Upper lobe of right lung (tissue), 1 donor: ENCODE measurements at places on chromosomes 7 and 10. TPM values are rescaled to one million over a fixed set of nuclear protein-coding genes. Genes with fewer than 3 reads are reported as not detected.

Gene RAPGEF5
- 139 TPM for total RNA-seq

Gene CCL24
- total RNA-seq = 4.8 TPM

Gene NOS3
- total RNA-seq = 42.9 TPM

Gene CNPY1
- total RNA-seq = not detected

Gene CUEDC2
- total RNA-seq = 44.8 TPM

Gene MBL2
- total RNA-seq = not detected

GRCh38 chr10:22475651-22476600, 130.6 kb downstream of the SPAG6 start:
- H3K4me3 ChIP-seq = peak overlapping the region; percentile 36
- H3K4me1 ChIP-seq = peaks cover 13% of the 10 kb centered on the region
- H3K36me3 ChIP-seq = no peaks in the 10 kb centered on the region
- no peak overlapping the region for H3K27ac ChIP-seq

DNA sequence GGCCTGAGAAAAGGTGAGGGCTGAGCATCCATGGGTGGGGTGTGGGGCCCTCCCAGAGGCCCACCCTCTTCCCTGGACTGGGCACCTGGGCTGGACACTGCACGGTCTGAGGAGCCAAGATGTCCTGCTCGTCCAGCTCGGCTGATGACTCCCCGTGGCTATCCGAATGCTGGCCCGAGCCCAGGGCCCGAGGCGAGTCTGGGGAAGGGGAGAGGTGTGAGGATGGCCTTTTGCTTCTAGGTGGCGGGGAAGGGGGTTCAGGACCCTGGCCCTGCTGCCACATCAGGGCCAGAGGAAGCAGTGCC, 7.1 kb downstream of the NACAD start:
- H3K27me3 ChIP-seq = no peaks in the 10 kb centered on the region
- no peaks in the 10 kb centered on the region for H3K4me1 ChIP-seq
- H3K4me3 ChIP-seq = no peak overlapping the region
- no peak overlapping the region for H3K27ac ChIP-seq

DNA sequence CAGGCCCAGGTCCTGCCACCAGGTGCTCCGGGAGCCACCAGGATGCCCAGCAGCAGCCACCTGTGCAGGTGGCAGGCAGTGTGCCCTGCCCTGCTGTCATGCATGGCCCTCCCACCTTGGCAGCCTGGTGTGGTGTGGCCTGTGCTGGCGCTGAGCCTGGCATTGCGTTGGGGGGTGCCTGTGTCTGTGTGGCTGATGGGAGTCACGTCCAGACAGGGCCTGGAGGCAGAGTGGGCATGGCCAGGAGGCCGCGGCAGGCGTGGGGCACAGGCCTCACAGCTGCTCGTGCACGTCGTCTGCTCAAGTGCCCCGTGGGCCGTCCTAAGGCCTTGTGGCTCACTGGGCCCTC, 8.7 kb downstream of the TTYH3 start:
- H3K4me3 ChIP-seq = no peak overlapping the region
- H3K27ac ChIP-seq = peak overlapping the region; percentile 76
- H3K4me1 ChIP-seq = peaks cover 75% of the 10 kb centered on the region
- H3K27me3 ChIP-seq = no peaks in the 10 kb centered on the region

DNA sequence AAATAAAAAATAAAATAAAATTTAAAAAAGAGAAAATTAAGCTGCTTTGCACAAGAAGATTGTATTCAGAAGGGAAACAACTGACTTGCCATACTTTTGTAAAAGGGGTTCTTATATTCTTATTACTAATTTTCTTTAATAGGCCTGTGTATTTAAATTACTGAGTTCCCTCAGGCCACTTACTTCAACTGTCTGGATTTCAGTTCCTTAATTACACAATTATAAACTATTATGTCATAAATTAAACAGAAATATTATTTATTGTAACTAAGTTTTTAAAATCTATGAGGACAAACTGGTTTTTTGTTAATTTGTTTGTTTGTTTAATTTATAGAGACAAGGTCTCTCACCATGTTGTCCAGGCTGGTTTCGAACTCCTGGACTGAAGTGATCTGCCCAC, 22.4 kb upstream of the MICU1 start:
- H3K27ac ChIP-seq = no peak overlapping the region
- no peak for DNase-seq
- H3K27me3 ChIP-seq = no peaks in the 10 kb centered on the region
- H3K4me3 ChIP-seq = no peak overlapping the region
- no peaks in the 10 kb centered on the region for H3K4me1 ChIP-seq

DNA sequence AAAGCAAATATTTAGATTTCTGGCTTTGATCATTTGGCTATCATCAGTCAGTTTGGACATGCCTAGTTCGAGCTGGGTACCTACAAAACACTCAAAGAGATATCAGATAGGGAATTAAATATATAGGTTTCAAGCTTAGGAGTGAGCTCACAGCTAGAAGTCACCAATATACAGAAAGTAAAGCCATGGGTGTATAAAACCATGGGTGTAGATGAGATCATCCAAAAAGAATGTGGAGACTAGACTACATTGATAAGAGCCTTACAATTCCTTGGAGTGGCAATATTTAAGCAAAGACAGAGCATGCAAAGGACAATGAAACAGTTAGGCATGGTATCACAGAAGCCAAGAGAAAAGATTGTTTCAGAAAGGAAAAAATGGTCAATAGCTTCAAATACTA, 7.2 kb upstream of the RALA start:
- H3K27ac ChIP-seq = no peak overlapping the region
- H3K36me3 ChIP-seq = no peaks in the 10 kb centered on the region
- no peak for DNase-seq
- no peak overlapping the region for H3K4me3 ChIP-seq
- no peaks in the 10 kb centered on the region for H3K27me3 ChIP-seq

DNA sequence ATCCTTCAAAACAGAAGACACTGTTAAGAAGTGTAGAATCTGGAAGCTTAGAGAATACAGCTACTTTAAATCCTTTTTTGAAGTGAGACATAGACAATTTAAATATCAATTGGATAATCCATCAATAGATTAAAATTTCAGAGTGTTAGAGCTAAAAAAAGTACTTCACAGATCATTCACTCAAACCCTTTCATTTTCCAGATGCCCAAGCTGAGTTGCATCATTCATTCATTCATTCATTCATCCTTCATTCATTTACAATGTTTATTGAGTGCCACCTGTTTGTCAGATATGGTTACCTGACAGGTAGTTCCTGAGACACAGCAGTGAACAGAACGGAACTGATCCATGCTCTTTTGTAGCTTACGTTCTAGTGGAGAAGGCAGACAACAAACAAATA, 290.7 kb upstream of the MTPN start:
- H3K27ac ChIP-seq = no peak overlapping the region
- DNase-seq = no peak
- no peaks in the 10 kb centered on the region for H3K36me3 ChIP-seq
- H3K4me3 ChIP-seq = no peak overlapping the region
- H3K27me3 ChIP-seq = no peaks in the 10 kb centered on the region

DNA sequence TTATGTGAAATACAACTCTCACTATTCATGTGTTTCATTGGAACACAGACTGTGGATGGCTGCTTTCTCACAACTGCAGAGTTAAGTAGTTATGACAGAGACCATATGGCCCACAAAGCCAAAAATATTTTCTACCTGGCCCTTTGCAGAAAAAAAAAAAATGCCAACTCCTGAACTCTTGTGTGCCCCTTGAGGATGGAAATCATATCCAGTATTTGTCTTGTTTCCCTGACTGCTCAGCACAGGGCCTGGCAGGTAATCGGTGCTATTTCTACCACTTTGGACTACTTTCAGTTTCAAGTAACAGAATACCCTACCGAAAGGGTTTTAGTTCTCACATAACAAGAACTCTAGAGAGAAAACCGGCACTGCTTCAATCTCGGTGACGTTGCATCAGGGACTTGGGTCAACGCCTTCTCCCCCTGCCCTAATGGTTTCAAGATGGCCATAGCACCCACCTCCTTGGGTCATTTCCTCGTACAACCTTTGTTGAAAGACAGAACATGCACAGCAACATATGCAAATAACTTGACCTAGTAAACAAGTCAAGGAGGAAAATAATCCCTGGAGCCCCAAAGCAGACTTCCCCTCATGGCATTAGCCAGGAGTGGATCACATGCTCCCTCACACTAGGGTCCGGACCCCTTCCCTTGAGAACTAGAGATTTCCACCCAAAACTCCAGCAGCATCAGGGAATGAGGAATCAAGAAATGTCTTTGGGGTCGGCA, 11.8 kb upstream of the GPNMB start:
- no peaks in the 10 kb centered on the region for H3K27me3 ChIP-seq
- H3K27ac ChIP-seq = no peak overlapping the region
- H3K4me1 ChIP-seq = no peaks in the 10 kb centered on the region
- DNase-seq = no peak

- no peaks in the 10 kb centered on the region for H3K4me1 ChIP-seq
- no peaks in the 10 kb centered on the region for H3K36me3 ChIP-seq
Measured at GRCh38 chr7:43456200-43456599, 126.7 kb upstream of the STK17A start.
